ENCODE measurements at places on chromosomes 3 and 15.
A peak's percentile ranks its signal among the peaks of the same experiment; 100 is the strongest.

GRCh38 chr3:174253196-174253823, 605.8 kb upstream of the NAALADL2 start:
- no peak for DNase-seq

GRCh38 chr3:157175691-157176507, 16.0 kb upstream of the CCNL1 start:
- DNase-seq: peak; percentile 29

GRCh38 chr3:53837331-53837730, 8.9 kb downstream of the CHDH start:
- no peak for DNase-seq

- DNase-seq: no peak
These were observed 18.1 kb downstream of the MB21D2 start for GRCh38 chr3:192899540-192899982.

- DNase-seq: no peak
These were observed 27.6 kb upstream of the SEMA6D start for GRCh38 chr15:47689660-47690059.
